ENCODE measurements at places on chromosomes 3 and 15.

DNA sequence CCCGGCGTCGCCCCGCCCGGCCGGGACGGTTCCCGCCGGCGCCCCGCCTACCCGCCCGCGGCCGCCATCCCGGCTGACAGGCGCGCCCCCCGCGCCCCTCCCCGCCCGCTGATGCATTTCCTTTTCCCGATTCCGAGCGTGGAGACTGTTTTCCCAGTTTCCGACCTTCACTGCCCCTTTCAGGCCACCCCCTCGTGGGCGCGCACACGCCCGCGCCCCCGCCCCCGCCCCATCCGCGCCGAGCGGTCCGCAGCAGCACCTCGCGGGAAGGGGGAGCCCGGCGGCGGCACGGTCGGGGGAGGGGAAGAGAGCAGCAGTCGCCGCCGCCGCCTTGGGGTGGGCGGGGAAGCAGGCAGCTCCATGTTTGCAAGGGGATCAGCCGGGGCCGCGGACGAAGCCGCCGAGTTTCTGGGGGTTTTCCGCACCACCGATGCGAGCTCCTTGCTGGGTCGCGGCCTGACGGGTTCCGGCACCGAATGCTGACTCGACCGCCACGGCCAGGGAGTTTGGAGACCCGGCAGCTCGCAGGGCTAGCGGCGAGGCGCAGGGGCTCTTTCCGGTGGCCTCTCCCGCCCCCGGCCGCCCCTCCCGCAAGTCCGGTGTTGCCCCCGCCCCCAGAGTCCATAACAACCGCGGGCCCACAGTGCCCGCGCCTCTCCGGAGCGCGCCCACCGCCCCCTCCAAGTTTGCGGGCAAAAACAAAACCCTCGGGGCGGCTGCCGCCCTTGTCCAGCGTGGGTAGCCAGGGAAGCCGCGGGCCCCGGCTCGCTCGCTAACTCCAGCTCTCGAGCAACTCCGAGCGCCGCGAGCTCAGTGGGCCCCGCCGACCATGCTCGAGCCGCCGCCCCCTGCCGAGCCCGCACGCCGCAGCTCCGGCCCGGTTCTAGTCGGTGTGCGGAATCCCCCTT, 3.2 kb upstream of the SIN3A start:
- peak; percentile 87 for DNase-seq

GRCh38 chr15:92665100-92665555, 9.6 kb upstream of the FAM174B start:
- no peak for DNase-seq

GRCh38 chr3:119613872-119614271, 16.2 kb downstream of the PLA1A start:
- DNase-seq, result no peak

DNA sequence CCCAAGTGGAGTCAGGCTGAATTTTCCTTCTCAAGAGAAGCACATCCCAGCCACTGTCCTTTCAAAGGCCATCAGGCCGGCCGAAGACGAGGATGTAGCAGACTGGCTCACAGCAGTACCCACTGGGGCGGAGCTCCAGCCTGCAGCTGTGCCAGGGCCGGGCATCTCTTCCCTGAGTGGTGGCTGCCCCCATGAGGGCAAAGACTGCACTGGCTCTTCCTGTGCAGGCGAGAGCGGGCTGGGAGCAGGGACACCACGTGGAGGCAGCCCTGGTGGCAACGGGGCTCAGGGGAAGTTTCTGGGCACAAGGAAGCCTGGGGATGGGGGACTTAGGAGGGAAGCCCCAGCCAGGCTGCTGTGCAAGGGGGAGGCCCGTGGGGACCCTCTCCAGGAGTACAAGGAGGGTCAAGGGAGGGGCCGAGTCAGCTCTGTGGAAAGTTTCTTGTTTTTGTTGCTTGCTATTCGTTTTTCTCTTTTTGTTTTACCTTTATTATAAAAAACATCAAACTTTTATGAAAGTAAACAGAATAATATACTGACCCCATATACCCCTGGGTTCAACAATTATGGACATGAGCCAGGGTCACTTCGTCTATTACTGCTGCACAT, 66.1 kb downstream of the RPN1 start:
- peak; percentile 27 for DNase-seq

GRCh38 chr3:136949708-136950107, 8.1 kb upstream of the IL20RB start:
- no peak for DNase-seq

- no peak for DNase-seq
Observed at GRCh38 chr3:55826097-55826496, 339.0 kb upstream of the WNT5A start.

GRCh38 chr15:95910643-95911212, 419.8 kb upstream of the NR2F2 start:
- no peak for DNase-seq

GRCh38 chr15:94098921-94099573, 132.3 kb upstream of the MCTP2 start:
- no peak for DNase-seq

- DNase-seq, result no peak
Observed at GRCh38 chr3:188037965-188038581, 115.9 kb upstream of the LPP start.
